ENCODE measurements at places on chromosomes 5 and 9.

DNA sequence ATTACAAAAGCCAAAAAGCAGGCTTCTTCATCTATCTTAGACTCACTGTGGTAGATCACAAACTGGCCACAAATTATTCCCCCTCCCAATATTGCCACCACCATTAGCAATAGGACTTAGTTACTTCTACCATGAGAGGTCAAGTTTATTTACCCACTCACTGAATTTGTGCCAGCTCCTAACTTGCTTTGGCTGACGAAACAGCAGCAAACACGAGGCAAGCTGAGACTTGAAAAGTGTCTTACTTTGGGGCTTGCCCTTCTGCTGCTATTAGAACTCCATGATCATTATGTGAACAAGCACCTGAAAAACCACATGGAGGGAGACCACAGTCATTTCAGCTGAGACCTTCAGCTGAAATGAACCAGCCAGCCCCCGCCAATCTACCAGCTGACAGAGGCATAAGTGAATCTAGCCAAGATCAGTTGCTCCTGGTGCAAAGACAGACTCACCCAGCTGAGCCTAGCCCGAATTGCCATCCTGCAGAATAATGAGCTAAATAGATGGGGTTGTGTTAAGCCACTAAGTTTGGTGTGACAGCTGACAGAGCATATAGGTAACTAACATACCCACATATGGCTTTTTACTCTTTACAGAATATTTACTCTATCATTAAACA, 5.7 kb downstream of the WDR41 start:
- no peak for DNase-seq

DNA sequence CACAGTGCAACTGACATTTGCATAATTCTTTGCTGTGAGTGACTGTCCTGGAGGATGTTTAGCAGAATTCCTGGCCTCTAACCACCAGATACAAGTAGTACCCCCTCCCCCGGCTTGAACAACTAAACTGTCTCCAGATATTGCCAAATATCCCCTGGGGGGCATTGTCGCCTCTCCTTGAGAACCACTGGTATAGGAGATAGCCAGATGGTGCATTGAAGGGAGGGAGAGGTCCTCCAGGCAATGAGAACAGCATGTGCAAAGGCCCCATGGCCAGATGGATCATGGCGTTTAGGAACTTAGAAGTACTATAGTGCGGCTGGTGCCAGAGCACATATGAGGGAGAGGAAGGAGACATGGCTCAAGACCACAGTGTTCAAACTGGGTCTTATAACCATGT, 18.9 kb upstream of the ORM1 start:
- no peak for DNase-seq

- no peak for DNase-seq
Measured at GRCh38 chr5:131846536-131846935, 49.7 kb upstream of the FNIP1 start.

DNA sequence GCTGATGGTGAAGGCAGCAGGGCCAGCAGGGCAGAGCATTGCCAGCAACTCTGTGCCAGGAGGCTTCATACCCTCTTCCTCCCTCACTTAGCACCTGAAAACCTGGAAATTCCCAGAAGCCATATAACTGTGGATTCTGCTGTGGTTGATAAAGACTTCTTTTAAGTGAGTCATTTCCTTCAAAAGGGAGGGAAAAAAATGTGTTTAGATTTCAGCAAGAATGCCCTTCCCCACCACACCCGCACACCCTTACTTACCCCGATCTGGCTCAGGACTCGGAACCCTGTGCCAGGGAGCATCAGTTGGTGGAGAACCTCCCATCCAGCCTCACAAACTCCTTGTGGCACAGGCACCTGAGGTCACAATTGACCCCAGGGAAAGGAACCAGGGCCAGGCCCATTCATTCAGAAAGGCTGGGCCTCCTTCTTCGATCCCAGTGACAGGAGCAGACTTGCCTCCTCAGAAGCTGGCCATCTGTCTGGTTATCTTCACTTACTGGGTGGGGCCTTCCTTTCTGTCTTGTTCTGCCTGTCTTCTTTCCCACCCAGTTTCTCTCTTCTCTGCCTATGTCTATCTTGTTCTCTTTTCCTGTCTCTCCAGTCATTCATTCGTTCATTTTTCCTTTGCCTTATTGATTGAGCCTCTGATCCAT, 62.6 kb downstream of the PLAC8L1 start:
- DNase-seq = no peak

- DNase-seq = no peak
Measured at GRCh38 chr5:135426102-135427082, 20.8 kb downstream of the DCANP1 start.

GRCh38 chr5:172943906-172944305, 15.3 kb upstream of the RPL26L1 start:
- no peak for DNase-seq

GRCh38 chr5:172632346-172633092, 8.5 kb upstream of the NEURL1B start:
- no peak for DNase-seq

Data from stimulated activated CD4-positive, alpha-beta T cell treated with anti-CD3 and anti-CD28 coated beads, Interleukin-1b, Interleukin-23, amount 100 ng/mL, for 24 hours (primary cell).